Fibroblast of the aortic adventitia (primary cell): ENCODE measurements at places on chromosomes 11 and 22.
A peak's percentile ranks its signal among the peaks of the same experiment; 100 is the strongest.

DNA sequence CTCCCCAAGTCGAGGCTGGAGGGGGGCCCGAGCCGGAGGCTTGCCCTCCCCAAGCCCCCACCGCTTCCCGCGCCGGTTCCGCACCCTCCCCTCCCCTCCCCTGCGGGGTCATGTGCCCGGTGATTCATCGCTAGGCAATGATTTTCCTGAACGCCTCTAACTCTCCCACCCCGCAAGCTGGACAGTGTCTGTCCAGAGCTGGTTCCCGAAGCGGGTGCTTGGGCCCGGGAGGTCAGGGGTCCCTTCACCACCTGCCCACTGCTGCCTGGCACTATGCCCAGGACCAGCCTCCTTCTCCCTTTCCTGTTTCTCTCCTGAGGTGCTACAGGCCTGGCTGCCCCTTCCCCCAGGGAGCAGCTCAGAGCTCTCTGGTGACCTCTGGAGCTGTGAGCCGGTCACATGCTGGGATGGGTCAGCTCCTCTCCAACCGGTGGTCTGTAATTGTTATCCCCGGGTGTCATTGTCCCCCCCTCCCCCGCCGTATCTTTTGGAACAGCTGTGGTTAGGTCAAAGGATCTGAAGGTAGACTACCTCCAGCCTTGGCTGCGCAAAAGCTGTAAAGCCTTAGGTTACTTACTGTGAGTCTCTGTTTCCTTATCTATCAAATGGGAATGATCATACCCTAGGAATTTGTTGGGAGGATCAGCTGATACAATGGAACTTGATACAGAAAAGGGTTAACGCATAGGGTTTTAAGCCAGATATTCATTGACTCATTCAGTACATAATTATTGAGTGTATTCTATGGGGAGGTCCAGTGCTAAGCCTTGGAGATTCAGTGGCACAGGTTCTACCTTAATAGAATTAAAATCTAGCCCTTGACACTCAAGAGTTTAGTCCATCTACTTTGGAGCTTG lies 753 bp downstream of the STX3 start:
- peak; percentile 69 for DNase-seq

- no peak for DNase-seq
Observed at GRCh38 chr22:38774496-38775166, 18.8 kb upstream of the SUN2 start.

DNA sequence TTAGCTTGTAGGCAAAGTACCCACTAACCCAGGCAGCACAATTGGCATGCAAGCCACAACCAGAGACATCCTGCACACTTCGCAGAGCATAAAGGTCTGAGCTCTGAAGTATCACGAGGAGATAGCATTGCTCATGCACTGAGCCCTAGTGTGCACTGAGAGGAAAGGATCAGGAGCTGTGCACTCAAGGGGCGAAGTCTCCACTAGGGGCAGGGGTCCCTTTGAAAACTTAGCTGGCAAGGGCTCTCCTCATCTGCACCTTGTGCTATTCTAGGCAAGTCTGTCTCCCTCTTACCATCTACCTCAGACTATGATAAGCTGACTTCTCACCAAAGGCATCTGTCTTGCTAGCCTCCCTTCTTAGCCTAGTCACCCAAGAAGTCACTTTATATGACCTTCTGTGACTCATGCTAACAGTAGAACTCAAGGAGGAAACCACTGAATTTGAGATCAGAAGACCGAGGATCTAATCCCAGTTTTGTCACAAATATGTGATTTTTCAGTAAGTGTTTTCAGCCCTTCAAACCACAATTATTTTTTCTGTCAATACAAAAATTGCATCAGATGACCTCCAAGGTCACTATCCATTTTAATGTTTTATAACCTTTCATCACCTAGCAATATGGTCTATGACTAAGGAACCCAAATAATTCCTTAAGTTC lies 1078.0 kb downstream of the NTM start:
- DNase-seq: no peak

DNA sequence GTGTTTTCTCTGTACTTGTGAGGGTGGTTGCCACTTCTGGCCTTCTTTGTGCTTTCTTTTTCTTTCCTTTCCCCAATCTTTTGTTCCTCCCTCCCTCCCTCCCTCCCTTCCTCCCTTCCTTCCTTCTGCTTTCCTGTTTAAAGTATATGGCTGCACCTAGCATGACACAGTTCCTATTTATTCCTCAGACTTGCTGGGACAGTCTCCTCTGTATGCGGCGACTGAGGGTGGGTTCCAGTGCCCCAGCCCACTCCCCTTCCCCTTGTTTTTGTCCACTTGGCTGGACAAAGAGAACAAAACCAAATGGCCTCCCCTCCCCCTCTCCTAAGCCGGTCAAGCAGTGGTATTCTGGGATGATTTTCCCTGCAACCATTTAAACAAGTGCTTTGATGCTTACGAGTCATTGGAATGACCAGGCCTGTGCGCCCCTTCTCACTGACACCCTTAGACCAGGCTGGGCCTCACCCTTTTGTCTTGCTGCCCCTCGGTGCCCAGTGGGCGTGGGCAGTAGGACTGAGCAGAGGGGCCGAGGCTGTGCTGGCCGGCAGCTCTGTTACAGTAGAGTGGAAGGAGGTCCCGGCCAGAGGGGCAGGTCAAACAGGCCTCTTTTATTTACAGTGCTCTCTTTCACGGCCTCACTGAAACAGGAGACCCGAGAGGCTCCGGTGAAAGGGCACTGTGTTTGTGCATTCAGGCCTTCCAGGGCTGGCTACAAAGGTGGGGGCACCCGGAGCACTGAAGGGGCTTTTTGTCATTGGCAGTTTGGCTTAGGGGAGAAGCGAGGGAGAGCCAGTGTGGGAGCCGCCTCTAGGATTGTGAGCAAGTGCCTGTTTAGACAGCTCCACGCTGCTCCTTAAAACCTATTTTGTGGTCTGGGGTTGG lies 32.2 kb downstream of the ZBTB16 start:
- no peak for DNase-seq

DNA sequence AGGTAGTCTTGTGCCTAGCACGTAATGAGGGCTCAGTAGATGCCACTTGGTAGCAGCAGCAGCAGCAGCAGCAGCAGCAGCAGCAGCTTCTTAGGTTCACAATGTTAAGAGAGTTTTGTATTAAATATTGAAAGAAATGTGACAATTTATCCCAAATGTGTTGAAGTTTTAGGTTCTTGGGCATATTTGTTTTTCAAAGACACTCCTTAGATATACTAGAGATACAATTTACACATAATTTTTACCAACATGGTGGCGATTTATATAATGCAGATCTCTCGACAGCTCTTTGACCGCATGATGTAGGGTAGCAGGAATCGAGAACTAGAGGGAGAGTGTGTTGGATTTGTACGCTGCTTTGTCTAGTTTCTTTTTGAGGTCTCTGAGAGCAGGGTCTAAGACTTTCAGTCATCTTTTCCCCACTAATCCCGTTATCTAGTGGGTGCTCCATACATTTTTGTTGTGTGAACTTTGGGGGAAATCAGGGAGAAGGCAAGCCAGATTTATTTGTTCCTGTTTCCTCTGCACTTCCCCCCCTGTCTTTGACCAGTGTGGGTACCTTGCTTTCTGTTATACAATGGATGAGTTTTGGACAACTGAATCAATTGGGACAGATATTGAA lies 1.4 kb downstream of the FDX1 start:
- peak; percentile 46 for DNase-seq
